ENCODE measurements at places on chromosomes 11 and 22.
A peak's percentile ranks its signal among the peaks of the same experiment; 100 is the strongest.

DNA sequence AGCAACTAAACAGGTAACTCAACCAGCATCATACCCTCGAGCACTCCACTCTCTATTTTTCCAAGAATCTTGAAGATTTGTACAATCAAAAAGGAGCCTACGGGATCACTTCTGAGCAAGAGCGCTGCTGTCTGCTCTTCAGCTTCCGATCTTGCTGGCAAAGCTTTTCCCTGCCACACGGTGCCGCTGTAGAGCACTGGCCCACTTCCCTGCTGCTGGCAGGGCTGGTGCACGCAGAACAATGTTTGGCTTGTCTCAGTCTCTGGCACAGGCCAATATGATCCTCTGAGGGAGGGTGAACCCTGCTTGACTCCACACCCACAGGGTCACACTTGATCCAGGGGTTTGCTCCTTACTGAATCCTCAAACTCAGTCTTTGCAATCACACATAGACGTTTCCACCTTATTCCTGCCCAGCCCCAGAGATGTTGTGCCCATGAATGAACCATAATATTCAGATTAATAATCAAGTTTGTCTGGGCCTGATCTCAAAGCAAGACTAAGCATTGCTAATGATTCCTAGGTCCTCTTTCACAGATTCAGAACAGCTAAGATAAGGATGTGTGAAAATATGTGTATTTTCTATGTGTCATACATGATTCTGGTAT is 536.6 kb downstream of the SOX6 start:
- DNase-seq, result no peak

DNA sequence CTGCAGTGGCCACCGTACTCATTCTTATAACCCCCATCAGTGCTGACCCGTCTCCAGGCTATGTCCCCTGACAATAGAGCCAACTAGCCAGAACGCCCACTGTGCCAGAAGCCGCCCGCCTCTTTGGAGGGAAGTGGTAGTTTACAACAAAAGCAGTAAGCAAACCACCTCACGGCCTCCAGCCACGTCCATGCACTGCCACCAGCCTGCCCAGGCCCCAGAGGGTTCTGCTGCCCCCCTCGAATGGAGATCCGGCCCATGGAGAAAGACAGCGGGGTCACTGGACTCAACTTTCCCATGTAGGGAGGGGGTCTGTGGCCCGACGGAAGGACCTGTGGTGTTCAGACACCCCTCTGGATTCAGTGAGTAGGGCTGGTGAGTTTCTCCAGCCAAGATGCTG is 340.3 kb downstream of the CTTN start:
- DNase-seq, result no peak

GRCh38 chr11:75311858-75312288 is 39.6 kb downstream of the ARRB1 start:
- no peak for DNase-seq

DNA sequence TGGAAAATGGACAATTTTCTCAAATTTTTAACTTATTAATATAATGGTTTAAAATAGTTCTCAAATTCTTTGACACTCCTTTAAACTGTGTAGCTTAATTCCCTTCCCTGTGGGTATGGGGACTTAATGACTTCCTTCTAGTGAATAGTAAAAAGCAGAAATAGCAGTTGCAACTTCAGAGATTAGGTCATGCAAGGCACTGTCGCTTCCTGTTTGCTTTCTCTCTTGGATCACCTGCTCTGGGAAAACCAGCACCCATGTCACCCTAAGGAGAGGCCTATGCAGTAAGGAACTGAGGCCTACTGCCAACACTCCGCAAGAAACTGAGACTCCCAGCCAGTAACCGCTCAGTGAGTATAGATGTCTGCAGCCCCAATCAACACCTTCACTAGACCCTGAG is 5.5 kb upstream of the PANX3 start:
- DNase-seq, result no peak

- DNase-seq, result no peak
These were observed 50.2 kb downstream of the SLN start for GRCh38 chr11:107661656-107662055.

DNA sequence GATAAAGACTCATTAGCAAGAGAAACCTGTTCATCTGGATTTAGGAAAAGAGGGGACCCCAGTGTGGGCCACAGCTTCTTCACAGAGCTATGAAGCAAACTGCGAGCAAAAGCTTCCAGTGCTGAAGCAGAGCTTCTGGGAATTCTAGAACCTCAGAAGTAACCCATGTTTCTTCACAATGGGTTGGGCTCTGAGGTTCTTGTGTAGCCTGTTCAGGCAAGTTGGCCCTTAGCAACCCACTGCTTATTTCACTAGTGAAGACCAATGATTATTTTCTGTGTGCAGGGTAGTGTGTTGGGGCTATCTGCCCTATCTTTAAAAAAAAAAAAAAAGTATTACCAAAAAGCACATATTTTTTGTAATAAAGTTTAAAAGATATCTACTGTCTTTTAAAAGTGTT is at the start of gene ACRV1:
ACRV1 (minus strand) TSS at position 101 of the 400 bp plus-strand sequence; CDS start at position 34, 67 bp downstream.
- DNase-seq, result no peak

GRCh38 chr22:37229805-37230672 is 14.0 kb downstream of the RAC2 start:
- DNase-seq, result no peak

GRCh38 chr11:63821411-63821810 is 8.2 kb downstream of the SPINDOC start:
- DNase-seq, result no peak

- DNase-seq, result no peak
These were observed 1109.1 kb downstream of the JRKL start for GRCh38 chr11:97498891-97499290.

DNA sequence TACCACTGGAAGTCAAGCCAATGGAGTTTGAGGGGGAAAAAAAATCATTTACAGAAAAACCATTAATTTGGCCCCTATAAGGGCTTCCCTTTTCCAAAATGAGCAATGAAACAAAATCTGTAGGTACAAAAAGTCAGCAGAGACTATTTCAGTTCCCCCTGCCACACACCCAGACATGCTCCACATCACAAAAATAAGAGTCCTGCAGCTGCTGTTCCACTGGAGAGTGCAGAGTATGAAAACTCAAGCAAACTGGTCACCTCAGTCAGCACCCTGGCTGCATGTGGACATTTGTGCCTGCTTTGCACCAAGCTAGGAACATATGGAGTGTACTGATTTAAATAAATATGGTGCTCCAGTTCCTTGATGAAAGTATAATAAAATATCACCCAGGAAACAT is 15.1 kb downstream of the POU2AF1 start:
- DNase-seq, result no peak

GRCh38 chr22:36110306-36110881 is 50.2 kb downstream of the APOL3 start:
- no peak for DNase-seq

- DNase-seq, result no peak
These were observed 93.6 kb upstream of the CD44 start for GRCh38 chr11:35045236-35045820.

DNA sequence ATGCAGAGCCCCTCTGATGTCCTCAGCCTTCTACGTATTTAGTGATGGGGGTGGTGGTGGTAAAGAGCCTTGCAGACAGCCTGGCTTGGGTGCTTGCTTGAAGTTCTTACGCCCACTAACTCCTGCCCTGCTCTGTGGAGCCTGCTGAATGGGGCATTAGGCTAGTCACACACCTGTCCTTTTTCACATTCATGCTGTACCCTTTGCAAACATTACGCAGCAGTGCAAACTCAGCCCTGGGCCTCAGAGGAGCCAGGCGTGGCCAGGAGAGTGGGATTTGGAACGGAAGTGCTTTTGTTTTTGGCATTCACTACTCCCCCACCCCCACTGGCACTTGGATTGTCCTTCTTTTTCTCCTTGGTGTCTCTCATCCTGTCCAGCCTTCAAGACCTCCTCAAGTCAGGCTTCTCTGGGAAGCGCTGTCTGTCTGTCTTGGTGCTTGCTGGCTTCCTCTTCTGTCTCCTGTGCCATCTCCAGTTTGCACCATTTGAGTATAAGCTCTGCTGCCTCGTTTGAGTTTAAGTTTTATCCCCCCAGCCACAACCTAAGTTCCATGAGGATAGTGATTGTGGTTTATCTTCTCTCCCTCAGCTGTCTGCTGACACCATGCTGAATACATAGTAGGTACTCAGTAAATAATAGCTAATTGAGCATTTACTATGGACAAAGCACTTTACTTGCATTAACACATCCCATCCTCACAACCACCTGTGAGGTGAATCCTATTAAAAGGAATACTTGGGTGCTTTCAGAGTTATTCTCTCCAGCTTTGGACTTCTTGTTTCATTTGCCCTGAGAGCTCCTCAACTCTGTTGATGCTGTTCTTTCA is 26.7 kb downstream of the ZBTB16 start:
- DNase-seq, result no peak

GRCh38 chr11:720642-721246 is 14.7 kb downstream of the EPS8L2 start:
- DNase-seq, result no peak

DNA sequence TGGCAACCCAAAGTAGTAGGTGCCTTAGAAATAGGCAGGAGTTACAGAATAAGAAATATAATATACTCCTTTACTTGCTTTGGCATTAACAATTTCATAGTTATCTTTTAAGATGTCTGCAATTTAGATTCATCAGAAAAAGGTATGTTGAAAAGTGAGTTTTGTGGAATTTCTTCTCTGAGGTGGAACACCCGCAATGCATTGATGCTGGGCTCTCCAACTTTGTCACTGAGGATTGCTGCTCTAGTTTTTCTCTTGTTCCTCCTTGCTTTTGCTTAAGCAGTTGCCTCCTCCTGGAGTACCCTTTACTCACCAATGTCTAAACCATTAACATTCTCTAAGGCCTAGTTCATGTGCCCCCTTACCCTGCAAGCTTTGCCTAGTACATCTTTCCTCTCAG is 14.1 kb upstream of the ME3 start:
- no peak for DNase-seq

- no peak for DNase-seq
These were observed 13.7 kb upstream of the CSNK2A3 start for GRCh38 chr11:11366793-11367192.

- DNase-seq, result peak; percentile 49
These were observed 8.8 kb upstream of the PLA2G3 start for GRCh38 chr22:31148953-31149627.

GRCh38 chr11:17148536-17148935 is 59.2 kb downstream of the PIK3C2A start:
- no peak for DNase-seq

DNA sequence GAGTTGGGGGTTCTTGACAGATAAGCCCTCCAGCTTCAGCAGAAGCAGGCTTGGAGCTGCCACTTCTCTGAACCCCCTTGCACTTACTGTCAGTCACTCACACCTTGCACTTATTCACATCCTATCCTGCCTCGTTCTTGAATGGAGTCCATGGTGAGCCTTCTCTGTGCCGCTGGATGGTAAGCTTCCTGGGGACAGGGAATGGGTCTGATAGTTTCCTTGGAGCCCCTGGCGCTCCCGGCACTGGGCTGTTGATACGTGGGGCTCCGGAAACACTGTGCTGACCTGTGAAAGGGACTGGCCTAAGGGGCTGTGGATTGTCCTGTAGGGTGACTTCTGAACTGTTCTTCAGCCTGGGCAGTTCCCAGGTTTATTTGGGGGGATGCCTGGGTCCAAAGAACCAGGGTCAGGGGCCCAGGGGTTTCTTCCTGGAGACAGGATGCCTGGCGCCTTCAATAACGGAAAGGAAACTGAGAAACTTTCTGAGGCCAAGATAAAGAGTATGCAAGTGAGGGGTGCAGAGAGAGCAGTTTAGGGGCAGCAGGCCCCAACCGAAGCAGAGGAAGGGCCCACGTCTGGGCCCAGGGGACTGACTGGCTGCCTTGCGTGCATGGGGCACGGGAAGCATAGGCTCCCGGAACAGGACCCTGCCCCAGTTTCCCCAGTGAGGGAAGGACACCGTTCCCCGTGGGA is 709 bp upstream of the ST3GAL4 start:
- no peak for DNase-seq

GRCh38 chr11:91859666-91860065 is 365.0 kb upstream of the FAT3 start:
- no peak for DNase-seq

- no peak for DNase-seq
These were observed 11.2 kb downstream of the TOM1 start for GRCh38 chr22:35310556-35311550.

DNA sequence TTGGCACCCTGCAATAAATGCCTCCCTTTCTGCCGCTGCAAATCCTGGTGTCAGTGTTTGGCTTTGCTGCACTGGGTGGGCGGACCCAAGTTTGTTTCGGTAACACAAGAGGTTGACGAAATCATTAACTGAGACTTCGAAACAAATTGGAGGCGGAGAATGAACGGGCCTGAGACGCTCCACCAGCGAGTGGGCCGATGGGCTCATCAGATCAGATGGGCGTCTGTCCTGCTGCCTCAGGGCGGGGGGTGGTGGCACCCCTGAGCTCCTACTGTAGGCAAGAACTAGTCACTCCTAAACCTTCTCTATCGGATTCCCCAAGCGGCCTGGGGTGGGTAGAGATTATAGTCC is 918 bp upstream of the CAPN5 start:
- no peak for DNase-seq

GRCh38 chr11:473962-474785 is 24.1 kb downstream of the PTDSS2 start:
- no peak for DNase-seq

- no peak for DNase-seq
These were observed 54.9 kb downstream of the AHNAK start for GRCh38 chr11:62491571-62492329.

DNA sequence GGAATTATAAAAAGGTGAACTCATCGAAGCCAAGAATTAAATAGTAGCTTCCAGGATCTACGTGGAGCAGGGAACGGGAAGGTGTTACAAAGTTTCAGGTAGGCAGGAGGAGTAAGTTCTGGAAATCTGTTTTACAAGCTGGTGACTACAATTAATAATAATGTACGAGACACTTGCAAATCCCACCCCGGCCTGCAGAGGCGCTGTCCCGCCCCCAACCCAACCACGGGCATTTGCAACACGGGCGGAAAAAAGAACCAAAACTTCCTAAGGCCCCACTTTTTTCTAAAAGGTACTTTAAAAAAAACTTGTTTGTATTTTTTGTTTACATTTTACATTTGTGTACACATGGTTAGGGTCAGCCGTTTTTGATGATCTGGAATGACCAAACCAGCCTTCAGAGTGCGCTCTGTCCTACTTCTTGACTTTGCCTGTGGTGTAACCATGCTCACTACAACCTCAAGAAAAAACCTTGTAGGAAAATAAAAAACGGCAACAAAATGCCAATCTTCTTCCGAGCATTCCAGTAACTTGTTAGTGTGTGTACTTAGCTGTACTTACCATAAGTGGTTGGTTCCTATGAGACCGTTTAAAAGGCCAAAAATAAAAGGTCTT is 449.6 kb upstream of the B3GAT1 start:
- no peak for DNase-seq

DNA sequence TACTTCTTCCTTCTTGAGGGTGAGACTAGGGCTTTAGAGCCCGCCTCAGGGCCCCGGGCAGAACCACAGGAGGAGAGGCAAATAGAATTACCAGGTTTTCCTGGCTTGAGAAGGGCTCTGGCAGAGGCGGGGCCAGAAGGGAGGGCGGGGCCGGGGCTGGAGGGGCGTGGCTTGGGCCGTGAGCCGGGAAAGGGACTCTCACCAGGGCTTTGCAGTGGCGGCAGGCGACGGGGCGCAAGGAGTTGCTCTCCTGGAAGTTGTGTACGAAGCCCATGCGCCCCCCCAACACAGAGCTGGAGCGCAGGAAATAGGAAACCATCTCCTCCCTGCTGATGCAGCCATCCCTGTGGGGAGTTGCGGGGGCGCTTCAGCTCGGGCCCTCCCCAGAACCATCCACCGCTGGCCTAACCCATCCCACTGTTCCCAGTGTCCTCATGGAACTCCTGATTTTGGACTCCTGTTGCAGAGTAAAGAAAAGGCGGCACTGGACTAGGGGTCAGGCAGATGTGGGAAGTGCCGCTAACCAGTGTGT is 6.9 kb upstream of the NRXN2 start:
- no peak for DNase-seq

- no peak for DNase-seq
These were observed 10.1 kb upstream of the PIM3 start for GRCh38 chr22:49950396-49950994.
